ENCODE measurements at places on chromosomes 5 and 9.

DNA sequence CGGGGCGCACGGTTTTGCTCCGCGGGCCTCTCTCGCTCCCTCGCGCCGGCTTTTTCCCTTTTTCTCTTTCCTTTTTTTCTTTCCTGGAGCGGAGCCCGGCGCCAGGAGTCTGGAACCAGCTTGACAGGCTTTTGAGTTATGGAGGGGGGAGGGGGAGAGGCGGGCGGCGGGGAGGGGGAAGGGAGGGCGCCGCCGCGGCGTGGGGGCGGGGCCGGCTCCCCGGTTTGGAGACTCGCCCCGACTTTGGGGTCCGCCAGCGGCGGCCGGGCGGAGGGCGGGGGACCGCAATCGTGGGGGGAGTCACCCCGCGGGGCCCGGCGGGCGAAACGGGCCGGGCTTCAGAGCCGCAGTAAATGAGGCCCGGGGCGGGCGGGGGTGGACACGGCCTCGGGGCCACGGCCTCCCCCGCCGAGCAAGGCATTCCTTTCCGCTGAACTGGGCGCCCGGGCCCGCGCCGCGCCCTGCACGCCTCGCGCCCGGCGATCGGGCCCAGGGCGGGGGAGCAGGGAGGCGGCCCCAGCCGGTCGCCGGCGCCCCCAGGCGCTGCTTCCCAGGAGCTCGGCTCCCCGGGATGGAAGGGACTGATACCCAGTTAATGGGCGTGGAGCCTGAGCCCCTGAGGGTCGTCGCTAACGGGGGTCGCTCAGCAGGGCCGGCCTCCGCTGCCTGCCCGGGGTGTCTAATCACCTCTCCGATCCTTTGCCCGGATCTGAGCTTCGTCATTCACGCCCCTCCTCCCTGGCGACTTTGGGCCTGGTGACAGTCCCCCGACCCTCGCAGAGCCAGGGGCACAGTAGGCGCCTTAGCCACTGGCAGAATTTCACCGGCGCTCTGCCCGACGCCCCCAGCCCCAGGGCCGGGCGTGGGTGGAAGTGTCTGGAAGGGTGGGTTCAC lies 138.1 kb downstream of the C9orf50 start:
- peak; percentile 91 for DNase-seq

GRCh38 chr5:170745481-170746071 lies 37.9 kb upstream of the GABRP start:
- peak; percentile 50 for DNase-seq

GRCh38 chr9:32161720-32162119 lies 222.7 kb upstream of the ACO1 start:
- DNase-seq: no peak

- DNase-seq: no peak
Observed at GRCh38 chr9:110334183-110334582, 3.5 kb downstream of the TXNDC8 start.

GRCh38 chr5:16520841-16521240 lies 55.2 kb upstream of the ZNF622 start:
- DNase-seq: no peak

GRCh38 chr5:54541823-54542783 lies 24.5 kb downstream of the SNX18 start:
- no peak for DNase-seq

- DNase-seq: no peak
Observed at GRCh38 chr5:15203376-15203775, 296.6 kb upstream of the FBXL7 start.

- no peak for DNase-seq
Observed at GRCh38 chr9:134035041-134036039, 10.1 kb downstream of the BRD3OS start.

GRCh38 chr9:78666818-78667414 lies 370.0 kb downstream of the PSAT1 start:
- no peak for DNase-seq

DNA sequence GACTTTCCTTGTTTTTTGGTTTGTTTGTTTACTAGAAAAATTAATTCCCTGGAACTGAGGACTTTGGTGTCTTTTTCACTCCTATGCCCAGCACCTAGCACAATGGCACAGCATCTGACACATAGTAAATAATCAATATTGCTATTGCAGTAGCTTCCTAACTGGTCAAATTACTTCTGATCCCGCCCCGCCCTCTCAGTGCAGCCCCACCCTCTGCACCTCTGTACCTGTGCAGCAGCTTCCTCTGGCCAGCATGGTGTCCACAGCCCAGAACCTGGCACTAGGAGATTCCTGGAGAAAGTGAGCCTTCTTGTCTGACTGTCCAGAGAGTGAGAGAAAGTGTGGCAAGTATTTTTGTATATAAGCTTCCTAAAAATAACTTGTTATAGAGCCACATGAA lies 343.2 kb downstream of the ZNF608 start:
- no peak for DNase-seq

DNA sequence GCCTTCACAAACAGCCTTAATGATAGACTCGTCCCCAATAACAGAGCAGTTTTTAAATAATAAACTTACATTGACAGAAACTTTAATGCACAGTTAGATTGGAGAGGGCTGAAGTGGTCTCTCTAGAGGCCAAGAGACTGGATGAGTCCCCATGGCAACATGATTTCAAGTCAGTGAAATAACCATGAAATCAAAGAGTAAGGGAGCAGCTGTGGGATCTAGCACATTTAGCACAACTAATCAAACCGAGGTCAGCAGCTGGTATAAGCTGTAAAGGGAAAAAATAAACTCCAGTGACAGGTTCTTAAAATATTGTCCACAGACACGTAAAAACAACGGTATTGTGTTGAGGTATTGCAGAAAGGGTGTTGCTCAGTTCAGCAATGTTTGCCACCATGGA lies 916.6 kb downstream of the DNAH5 start:
- peak; percentile 16 for DNase-seq

- no peak for DNase-seq
Observed at GRCh38 chr5:83265318-83265717, 188.0 kb downstream of the XRCC4 start.

DNA sequence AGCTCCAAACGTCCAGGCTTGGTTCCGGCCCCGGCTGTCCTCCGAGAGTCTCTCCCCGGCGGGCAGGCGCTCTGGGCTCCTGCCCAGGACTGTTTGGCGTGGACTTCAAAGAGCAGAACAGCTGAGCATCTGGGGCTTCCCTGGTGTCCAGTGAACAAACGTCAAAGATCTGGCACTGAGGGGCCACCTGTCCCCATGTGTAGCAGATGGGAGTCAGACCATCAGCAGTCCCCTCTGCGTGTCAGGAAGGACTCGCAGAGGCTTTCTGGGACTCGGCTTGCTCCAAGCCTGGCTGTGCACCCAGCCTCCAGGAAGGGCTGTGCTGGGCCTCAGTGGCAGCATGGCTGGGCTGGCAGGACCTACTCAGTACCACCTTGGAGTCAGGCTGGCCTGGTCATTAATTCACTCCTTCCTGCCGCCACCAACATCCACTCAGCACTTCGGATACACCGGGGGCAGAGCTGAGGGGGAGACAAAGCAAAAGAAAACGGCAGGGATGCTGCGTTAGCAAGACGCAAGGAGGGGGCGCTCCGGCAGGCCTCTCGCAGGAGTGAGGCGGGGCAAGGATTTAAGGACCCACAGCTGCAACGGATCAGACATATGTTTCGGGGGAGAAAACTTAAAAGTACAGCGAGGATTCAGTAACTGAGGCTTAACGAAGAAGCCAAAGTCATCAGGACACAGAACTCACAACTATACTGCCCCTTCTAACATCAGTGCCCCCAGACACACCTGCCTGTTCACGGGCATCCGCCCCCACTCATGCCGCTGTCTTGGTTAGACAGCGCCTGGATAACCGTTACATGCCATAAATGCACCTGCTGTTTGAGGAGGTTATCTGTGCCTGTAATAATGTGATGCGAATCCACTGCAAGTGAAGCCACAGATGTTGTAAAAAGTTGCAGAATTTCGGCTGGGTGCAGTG lies 164.5 kb upstream of the PHYKPL start:
- peak; percentile 69 for DNase-seq

DNA sequence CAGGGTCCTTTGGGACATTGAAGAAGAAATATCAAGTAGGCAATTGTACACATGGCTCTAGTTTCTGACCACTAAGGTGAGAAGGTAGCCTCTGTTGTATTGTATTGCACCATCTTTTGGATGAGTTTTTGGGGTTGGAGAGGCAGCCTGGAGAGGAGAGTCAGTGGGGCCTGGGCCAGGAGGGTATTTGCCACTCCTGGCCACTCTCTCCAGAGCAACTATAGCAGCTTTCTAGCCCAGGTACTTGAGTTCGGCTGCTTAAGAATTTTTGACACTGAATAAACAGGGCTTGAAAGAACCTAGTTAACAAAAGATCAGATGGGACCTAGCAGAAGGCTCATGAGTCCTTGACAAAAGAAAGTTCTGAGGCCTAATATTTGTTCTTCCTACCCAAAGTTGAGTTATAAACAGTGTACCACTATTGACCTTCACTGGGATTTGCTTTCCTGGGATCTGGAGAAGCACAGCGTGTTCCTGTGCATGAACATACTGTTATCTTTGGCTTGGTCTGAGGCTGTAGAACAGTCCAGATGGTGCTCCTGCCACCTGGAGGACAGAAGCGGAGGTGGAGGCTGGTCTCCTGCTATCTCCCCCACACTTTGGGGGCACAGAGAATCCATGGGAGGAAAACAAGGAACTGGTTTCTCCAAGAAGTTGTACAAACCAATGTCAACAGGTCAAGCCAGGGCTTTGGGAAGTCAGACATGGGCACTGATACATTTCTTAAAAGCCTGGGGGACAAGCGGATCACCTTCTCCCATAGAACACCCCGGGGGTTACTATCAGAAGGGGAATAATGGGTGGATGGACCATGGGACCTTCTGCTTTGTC lies 110.4 kb upstream of the LIFR start:
- no peak for DNase-seq

- DNase-seq: no peak
Observed at GRCh38 chr9:129811967-129812363, 9.0 kb downstream of the TOR1B start.

- no peak for DNase-seq
Observed at GRCh38 chr9:74770508-74771261, 117.0 kb downstream of the TRPM6 start.

DNA sequence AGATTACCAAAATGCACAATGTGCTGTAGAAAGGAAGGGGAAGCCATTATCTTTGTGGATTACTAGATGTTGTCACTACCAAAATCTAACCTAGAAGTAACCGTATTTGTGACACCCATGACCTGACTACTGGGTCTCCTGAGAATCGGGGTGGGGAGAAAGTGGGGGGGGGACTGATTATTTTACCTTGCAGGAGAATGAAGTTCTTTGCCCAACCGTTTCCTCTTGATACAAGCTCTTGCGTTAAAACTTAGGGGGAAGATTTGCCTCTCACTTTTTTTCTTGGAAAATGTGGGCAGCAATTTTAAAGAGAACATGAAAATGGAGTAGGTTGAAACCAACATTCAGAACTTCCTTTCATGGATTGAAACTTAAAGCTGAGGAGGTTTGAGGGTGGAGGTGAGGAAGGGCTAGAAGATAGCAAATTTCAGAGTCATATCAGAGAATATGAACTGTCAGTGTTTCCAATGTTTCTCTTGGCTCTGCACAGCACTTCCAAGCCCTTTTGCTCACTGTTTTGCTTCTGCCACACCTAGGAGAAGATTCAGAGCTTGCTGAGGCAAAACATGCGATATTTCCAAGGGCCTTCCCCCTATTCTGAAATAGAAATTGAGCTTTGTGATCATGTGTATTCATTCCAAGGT lies 280.8 kb downstream of the AOPEP start:
- DNase-seq: no peak

- no peak for DNase-seq
Observed at GRCh38 chr5:66959653-66960052, 236.9 kb downstream of the CD180 start.

DNA sequence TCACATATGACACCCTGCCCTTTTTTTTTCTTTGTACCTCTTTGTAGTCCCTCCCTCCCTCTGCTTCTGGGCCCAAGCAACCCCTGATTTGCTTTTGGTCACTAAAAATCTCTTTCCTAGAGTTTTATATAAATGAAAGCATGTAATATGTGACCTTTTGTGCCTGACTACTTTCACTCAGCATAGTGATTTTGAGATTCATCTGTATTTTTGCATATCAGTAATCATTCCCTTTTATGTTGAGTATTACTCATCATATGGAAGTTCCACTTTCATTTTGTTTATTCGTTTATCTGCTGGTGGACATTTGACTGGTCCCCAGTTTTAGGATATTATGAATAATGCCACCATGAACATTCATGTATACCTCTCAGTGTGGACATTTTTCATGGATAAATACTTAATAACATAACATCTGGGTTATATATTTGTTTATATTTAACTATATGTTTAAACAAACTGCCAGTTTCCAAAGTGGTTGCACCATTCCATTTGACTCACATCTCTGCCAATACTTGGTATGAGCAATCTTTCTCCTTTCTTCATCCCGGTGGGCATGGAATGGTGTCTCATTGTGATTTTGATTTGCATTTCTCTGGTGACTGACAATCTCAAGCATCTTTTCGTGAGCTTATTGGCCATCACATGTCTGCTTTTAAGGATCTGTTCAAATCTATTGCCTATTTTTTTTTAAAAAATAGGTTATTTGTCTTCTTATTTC lies 115.7 kb upstream of the S1PR3 start:
- no peak for DNase-seq

- DNase-seq: no peak
Observed at GRCh38 chr9:136597141-136597885, 51.5 kb upstream of the NOTCH1 start.

DNA sequence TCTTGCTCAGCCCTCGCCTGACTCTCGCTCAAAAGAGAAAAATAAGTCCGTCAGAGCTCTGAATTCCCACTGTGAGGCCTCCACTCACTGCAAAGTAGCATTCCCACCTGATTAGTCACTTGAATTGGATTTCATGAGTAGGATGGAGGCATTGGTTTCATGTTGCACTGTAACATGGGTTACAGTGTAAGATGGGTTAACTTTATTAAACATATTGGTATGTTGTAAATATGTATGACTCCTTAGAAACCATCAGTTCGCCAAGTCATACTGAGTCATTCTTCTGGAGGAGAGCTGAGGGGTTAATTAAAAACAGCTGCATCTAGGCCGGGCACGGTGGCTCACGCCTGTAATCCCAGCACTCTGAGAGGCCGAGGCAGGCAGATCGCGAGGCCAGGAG lies 93.8 kb upstream of the BNC2 start:
- no peak for DNase-seq

DNA sequence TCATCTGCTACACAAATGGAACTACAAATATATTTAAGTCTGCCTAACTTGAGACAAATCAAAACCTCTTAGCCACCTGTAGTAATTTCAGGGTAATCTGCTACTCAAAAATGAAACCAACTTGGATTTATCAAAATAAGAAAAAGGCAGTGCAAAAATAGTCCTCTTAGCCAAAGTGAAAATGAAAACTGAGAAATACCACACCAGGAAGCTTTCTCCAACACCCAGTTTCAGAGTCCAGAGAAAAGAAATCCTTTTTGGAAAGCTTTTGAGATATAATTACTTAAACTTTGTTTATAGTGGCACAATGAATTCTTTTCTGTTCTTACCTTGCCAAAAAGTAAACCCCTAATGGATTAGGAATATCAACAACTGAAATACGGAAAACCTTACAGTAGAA lies 990.4 kb downstream of the EFNA5 start:
- no peak for DNase-seq

- no peak for DNase-seq
Observed at GRCh38 chr5:53501054-53501453, 20.6 kb downstream of the FST start.

- no peak for DNase-seq
Observed at GRCh38 chr5:106648401-106648800, 1022.3 kb downstream of the EFNA5 start.

Measured in right hindlimb (tissue), 1 donor.